Choroid plexus epithelial cell (primary cell): ENCODE measurements at places on chromosomes 4 and X.

DNA sequence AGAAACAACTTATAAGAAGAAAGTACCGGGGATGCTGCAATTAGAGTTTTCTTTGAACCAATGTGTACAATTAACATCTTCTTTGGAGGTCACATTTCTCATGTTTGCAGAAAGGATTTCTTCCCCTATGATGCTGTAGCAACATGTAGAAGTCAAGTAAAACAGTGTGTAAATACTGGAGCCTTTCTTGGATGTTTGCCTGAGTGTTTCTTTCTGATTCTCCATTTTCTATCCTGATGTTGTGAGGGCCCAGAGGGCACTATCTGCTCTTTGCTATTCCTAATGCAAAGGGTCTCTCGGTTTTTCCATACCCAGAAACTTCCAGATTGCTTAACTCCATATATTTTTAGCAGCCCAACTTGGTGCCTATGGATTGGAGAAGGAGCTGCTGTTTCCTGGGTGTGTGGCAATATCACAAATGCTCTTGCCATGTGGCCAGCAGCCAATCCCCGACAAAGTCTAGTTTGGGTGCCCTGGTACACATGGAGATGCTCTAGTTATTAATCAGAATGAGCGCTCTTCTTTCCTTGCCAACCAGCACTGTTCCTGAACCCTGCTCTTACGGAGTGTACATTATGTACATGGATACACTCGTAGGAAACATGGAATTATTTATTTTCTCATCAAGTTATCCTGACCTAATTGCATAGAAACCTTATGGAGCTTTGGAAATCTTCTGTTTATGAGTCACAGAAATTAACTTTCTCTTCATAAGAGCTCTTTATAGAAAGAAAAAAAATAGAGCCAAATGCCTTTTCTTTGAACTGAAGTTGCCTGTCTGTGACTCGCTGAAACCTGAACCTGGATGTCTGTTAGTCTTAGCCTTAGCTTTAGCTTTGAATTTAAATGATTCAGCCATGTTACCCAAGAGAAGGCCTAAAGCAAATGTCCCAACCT, 67.0 kb upstream of the GPC4 start:
- peak; percentile 31 for DNase-seq

DNA sequence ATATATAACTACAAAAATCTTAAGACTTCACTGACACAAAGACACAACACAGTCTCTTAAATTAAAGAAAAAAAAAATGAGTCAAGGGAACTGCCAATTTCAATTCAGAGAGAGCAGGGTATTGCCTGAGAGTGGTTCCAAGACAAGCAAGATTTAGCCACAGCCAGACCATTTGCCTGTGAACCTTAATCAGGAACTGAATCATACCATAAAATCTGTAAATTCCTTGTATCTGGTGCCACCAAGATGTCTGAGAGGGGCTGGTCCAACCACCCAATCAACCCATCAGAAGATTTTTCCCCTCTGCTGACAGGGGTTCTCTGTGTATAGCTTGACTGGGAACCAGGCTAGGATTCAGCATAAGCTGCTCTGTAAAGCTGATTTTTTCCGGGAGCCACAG, 159.2 kb downstream of the CPEB2 start:
- no peak for DNase-seq

GRCh38 chr4:81632581-81633299, 161.0 kb upstream of the RASGEF1B start:
- DNase-seq: no peak

GRCh38 chrX:153926552-153926857, 441 bp upstream of the ARHGAP4 start:
- DNase-seq: no peak

DNA sequence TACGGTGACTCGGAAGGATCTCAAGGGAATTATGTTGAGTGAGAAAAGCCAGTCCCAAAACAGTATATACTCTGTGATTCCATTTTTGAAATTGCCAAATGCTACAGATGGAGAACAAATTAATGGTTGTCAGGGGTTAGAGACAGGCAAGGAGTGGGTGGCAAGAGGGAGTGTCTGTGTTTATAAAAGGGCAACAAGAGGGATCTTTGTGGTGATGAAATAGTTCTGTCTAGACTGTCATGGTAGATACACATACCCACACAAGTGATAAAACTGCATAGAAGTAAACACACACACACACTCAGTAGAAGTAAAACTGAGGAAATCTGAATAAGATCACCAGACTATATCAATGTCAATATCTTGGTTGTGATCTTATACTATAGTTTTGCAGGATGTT, 92.7 kb downstream of the CD99L2 start:
- DNase-seq: peak; percentile 5

GRCh38 chr4:162684998-162685397, 481.7 kb downstream of the NAF1 start:
- DNase-seq: peak; percentile 12

GRCh38 chrX:9844936-9845577, 58.8 kb downstream of the SHROOM2 start:
- DNase-seq: no peak

DNA sequence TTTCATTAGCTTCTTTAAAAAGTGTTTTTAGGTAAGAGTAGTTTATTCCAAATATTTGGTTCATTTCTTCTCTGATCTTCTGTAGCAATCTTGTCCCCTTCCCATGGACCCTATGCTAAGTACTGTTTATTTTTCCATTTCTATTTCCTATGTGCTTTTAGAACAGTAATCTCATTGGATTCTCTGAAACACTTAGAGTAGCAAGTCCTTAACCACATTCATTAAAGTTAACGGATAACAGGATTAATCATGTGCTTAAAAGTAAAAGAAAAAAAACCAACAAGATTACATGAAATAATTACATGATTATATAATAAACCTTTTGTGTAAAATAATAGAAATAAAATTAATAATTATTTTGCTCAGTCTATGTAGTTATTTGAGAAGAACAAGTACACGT, 929.7 kb downstream of the C4orf33 start:
- DNase-seq: no peak

DNA sequence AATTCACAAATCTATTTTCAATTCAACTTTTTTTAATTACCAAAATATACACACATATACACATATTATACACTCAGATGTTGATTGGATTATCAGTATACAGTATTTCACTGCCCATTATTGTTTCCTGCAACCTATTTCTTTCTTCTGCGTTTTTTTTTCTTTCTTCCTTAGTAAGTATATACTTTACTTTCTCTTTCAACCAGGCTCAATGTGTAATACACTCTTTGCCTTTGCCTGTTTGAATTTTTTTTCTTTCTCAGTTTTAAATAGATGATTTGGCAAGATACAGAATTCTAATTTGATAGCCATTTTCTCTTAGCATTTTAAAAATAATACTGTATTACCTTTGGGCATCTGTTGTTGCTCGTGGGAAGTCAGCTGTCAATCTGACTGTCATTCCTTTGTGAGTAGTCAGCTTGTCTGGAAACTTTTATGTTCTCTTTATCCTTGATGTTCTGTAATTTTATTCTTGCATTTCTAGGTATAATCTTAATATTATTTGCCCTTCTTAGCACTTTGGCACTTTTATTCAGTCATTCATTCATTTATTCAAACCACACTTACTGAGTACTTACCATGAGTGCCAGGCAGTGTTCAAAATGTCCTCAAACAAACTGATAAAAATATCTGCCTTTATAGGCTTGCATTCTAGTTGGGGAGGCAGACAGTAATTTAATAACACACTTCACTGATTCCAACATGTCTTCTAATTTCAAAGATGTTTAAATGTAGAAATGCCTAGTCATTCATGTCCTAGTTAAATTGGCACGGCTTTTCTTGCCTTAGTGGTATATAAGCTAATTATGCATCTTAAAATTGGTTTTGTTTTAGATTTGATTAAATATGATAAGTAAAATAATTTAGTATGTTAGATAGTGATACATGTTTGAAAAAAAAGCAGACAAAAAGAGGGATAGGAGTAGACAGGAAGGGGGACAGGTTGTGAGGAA, 3.7 kb downstream of the USP38 start:
- peak; percentile 12 for DNase-seq

- DNase-seq: peak; percentile 19
Observed at GRCh38 chr4:39976945-39977488, 694 bp downstream of the PDS5A start.

DNA sequence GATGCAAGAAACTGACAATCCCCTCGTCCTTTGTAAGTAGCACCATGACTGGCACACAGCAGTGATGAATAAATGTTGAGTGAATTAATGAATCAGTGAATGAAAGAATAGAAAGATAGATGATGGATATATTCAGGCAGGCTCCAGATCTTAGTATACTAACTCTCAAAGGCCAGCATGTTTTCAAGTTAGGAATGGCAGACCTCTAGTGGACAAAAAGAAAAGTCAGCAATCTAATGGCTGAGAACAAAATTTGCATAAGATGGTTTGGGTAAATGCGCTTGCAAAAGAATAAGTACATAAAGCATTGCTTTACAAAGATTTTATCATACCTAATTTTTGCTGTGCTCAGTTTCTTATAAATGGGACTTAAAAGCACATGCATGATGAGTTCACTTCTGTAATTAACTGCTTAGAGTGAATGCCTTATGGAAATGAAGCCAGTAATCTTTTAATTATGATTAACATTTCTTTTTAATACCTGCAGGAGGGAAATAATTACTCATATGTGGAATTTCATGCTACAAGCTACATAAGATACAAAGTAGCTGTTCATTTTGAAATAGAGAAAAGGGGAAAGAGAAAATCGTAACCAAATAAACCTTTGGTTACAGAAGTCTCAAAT, 126.9 kb upstream of the GPRIN3 start:
- DNase-seq: peak; percentile 74

- DNase-seq: no peak
Observed at GRCh38 chrX:121921258-121921657, 873.8 kb downstream of the GLUD2 start.
